Left lung (tissue), 14 donors: ENCODE measurements at places on chromosomes 7 and 10.

- H3K36me3 ChIP-seq = no peaks in the 10 kb centered on the region
- no peak for DNase-seq
- H3K27ac ChIP-seq = no peak overlapping the region
- H3K4me1 ChIP-seq = no peaks in the 10 kb centered on the region
These were observed 31.1 kb downstream of the CRTAC1 start for GRCh38 chr10:97999066-97999922.

GRCh38 chr7:41889040-41889439 is 186.2 kb upstream of the INHBA start:
- no peaks in the 10 kb centered on the region for H3K27me3 ChIP-seq
- H3K36me3 ChIP-seq = no peaks in the 10 kb centered on the region
- no peak overlapping the region for H3K27ac ChIP-seq
- no peak for DNase-seq
- H3K4me3 ChIP-seq = no peak overlapping the region

DNA sequence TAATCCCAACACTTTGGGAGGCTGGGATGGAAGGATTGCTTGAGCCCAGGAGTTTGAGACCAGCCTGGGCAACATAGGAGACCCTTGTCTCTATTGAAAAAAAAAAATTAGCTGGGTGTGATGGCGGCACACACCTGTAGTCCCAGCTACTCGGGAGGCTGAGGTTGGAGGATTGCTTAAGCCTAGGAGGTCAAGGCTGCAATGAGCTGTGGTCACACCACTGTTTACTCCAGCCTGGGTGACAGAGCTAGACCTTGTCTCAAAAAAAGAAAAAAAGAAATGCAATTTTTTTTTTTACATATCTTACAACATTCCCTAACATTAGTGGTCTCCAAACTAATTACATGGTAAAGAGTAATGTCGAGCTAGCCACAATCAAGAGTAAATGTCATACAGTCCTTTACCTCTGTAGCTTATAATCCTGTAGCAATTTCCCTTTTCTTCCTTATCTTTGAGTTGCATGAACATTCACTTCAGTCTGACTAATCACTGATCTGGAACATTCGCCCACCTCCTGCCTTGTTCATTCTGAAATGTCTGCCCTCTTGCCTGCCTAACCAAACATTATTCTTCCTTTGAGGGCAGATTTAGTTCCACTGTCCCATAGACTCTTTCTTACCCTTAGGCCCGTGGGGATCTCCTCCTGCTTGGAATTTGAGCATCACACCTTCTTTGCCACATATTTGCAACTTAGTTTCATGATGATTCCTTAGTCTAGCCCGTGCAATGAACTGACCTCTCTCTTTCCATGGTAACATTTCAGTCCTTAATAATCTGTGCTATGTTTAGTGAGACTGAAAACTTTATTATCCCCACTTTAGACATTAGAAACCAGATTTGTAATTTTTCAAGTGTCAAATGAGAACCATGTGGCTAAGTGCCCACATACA is 4.8 kb upstream of the VCL start:
- no peaks in the 10 kb centered on the region for H3K4me1 ChIP-seq
- H3K36me3 ChIP-seq = no peaks in the 10 kb centered on the region
- DNase-seq = no peak
- peak overlapping the region; percentile 84 for H3K27ac ChIP-seq
- no peak overlapping the region for H3K4me3 ChIP-seq

GRCh38 chr7:117800406-117800805 is 72.8 kb downstream of the CTTNBP2 start:
- no peak overlapping the region for H3K27ac ChIP-seq
- no peaks in the 10 kb centered on the region for H3K4me1 ChIP-seq
- no peak overlapping the region for H3K4me3 ChIP-seq
- no peaks in the 10 kb centered on the region for H3K27me3 ChIP-seq

- H3K4me1 ChIP-seq = peaks cover 5% of the 10 kb centered on the region
- H3K27me3 ChIP-seq = no peaks in the 10 kb centered on the region
- no peak for DNase-seq
These were observed 85.8 kb downstream of the CALD1 start for GRCh38 chr7:134865001-134865845.

DNA sequence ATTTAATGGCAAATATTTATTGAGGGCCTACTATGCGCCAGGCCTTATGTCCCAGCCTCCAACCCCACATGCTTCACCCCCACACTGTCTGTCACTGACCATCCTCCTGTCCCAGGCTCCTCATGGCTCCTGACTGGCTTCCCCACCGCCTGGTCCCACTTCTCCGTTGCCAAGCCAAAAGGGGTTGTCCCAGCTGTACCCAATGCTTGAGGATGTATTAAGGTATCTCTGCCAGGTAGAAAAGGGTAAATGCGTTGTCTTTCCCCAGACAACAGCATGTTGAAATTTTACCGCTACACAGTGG is 168.8 kb upstream of the FRMD4A start:
- H3K36me3 ChIP-seq = no peaks in the 10 kb centered on the region
- no peak overlapping the region for H3K4me3 ChIP-seq
- H3K4me1 ChIP-seq = no peaks in the 10 kb centered on the region
- H3K27me3 ChIP-seq = no peaks in the 10 kb centered on the region
- DNase-seq = no peak

DNA sequence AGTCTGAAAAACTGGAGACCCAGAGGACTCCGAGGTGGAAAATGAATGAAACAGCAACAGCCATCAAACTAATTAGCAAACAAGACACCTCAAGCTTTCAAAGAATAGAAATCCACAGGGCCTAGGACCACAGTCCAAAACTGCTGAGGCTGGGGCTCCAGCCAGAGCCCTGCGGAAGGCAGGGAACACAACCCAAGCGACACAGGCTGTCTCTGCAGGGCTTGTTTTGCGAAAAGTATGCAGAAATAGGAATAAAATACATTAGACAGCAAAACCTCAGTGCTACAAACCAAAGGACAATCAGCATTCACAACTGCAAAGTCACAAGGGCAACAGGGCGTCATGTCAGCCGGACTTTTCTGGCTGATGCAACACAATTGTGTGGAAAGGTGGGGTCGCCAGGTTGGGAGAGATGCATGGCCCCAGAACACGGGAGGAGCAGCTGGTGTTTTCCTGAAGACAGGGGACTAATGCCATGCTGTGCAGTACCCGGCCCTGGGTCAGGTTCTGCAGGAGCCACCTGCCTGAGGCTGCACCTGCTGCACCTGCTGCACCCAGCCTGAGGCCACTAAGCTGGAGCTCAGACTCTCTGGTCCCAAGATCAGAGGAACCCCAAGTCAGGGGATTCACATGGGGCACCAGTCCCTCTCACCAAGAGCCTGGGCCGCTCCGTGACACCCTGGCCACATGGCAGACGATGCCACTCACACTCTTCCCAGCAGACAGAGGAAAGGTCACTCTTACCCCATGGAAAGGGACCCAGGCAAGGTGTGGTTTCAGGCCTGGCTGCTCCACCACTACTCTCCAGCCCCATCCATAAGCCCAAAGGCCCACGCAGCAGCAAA is 74.2 kb downstream of the MAD1L1 start:
- no peak overlapping the region for H3K4me3 ChIP-seq
- no peaks in the 10 kb centered on the region for H3K27me3 ChIP-seq
- peak overlapping the region; percentile 78 for H3K27ac ChIP-seq
- peaks cover 7% of the 10 kb centered on the region for H3K36me3 ChIP-seq
